Omental fat pad (tissue), 4 donors: ENCODE measurements at places on chromosomes 5 and 9. TPM values are rescaled to one million over a fixed set of nuclear protein-coding genes. Genes with fewer than 3 reads are reported as not detected.

DMRTA1 gene
- 3.2 TPM for total RNA-seq

SOHLH1 gene
- not detected for total RNA-seq

ZDHHC11B gene
- total RNA-seq = 5.5 TPM

TRIM14 gene
- 18.5 TPM for total RNA-seq

SAP30L gene
- 25.8 TPM for total RNA-seq

MYORG gene
- 12.1 TPM for total RNA-seq

INSL6 gene
- total RNA-seq = not detected

NUP188 gene
- 39.6 TPM for total RNA-seq

GFI1B gene
- total RNA-seq = not detected

CSNK1A1 gene
- 292 TPM for total RNA-seq

DNA sequence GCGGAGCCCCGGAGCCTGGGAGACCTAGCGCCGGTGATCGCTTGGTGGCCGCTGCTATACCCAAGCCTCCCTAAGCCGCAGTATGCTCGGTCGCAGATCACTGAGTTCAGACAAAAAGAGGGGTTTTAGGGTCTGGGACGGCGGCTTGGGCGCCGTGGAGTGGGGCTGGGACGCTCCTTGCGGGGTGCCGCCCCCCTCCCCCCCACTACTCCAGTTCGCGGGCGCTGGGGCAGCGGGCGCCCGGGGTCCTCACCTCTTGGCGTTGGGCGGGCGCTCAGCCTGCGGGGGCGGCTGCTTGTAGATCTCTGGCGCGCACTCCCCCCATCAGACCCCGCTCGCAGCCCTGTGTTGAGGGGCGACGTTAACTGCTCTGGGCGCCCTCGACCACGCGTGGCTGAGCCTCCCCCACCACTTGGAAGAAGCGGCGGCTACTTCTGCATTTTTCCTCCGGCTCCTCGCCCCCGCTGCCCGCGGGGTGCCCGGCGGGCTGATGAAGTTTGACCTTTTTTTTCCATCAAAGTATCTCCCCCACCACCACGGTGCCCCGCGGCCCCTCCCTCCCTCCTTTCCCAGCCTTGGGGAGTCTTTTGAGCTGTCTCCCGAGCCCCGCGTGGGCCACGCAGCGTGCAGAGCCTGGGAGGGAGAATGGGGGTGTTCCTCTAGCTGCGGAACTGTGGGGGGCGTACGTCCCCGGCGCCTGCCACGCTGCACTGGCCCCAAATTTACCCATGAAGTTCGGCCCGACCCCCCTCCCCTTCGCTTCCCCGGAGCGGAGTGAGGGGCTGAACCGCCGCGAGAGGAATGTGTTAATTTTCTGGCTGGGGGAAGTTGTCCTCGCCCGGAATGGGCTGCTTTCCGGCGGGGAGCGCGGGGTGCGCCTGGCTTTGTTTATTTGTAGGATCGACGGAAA, 1.2 kb downstream of the CXXC5 start:
- no peak for DNase-seq

GRCh38 chr5:9876451-9876850, 246.3 kb upstream of the TAS2R1 start:
- no peak for DNase-seq

DNA sequence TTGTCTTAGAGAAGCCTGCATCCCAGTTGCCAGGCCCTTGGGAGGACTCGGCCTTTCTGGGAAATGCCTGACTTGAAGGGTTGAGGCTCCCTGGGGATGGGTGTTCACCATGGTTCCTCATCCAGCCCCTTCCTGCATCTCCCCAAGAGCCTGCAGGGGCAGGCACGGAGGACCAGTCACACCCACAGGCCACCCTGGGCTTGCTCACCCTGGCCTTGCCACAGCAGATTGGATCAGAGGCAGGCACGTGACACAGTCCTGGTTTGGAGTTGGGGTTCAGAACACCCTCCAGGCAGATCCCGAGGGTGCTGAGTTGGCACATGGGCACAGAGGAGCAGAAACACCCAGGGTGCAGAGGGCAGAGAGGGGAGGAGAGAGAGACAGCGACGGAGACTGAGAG, 286.1 kb downstream of the PBX3 start:
- no peak for DNase-seq

DNA sequence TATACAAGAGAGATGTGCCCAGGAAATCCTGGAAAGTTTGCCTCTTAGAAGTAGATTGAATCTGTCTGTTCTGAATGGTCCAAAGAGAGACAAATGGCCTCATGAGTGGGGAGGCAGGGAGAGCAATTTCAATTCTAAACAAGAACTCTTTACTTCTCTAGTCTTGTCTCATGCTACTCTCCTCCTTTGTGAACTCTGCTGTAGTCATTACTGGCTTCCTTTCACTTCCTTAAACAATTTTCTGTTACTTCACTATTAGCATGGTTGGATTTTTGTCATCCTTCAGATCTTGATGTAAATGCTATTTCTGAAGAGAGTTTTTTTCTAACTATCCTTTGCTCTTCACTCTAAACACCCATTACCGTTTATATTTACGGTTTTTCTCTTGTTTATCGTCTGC, 54.0 kb upstream of the GRIN3A start:
- no peak for DNase-seq

DNA sequence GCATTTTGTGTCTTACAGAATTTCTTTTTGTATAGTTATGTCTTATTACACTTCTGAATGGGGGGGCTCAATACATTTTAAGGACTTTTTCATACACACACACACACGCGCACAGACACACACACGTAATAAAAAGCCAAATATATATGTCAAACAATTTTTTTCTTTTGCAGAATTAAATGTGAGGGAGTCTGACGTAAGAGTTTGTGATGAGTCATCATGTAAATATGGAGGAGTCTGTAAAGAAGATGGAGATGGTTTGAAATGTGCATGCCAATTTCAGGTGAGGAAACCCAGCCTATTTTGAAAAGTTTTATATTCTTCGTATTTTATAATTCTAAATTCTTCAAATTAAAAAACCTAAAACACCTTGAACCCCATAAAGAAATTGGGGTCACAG, 25.6 kb downstream of the TMEFF1 start:
- no peak for DNase-seq

DNA sequence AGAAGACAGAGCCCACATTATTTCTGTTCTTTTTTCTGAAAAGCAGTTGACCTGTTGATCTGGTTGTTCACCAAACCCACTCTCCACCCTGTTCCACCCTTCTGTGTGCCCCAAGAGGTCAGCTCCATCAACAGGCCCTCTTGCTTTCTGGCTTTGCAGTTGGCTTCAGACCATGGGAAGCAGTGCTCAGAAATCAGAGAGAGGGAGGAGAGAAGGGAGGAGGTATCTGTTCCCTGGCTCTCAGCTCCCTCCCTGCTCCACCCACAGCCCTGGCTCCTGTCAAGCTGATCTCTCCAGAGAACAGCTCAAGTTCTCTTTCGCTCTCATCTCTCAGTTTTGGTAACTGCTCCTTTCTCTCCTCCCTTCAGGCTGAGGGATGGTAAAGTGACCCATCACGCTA, 144.2 kb upstream of the RAI14 start:
- DNase-seq = no peak

- DNase-seq = no peak
These were observed 13.0 kb upstream of the SCGB3A1 start for GRCh38 chr5:180604271-180604670.

DNA sequence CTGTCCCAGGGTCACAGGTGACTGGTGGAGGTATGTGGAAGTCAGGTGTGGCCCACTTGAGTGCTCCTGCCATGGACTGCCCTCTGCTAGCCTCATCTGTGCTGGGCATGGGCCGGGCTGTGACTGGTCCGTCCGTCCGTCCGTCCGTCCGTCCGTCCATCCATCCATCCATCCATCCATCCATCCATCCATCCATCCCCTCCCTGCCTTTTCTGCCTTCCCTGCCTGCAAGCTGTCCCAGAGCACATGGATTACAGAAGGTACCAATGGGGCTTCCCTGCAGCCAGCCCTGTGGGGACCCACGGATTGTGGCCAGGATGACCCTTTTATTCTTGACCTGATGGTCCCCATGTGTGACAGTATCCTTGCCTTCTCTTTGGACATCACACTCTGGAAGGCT, 92.5 kb downstream of the MACROH2A1 start:
- DNase-seq = no peak

GRCh38 chr9:33165263-33166151, 1.6 kb downstream of the B4GALT1 start:
- DNase-seq = no peak

DNA sequence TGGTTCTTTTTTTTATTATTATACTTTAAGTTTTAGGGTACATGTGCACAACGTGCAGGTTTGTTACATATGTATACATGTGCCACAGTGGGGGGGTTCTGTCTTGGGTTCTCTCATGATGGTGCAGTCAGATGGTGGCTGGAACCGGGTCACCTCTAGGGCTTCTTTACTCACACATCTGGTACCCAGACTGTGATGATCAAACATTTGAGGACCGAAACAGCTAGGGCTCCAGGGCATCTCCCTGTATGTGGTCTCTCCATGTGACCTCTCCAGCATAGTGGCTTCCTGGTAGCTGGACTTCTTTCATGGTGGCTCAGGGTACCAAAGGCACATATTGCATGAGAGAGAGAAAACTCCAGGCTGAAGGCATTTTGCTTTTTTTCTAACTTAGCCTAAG, 9.8 kb upstream of the CRHBP start:
- DNase-seq = no peak

- no peak for DNase-seq
These were observed 91.7 kb downstream of the RFK start for GRCh38 chr9:76302543-76302942.

DNA sequence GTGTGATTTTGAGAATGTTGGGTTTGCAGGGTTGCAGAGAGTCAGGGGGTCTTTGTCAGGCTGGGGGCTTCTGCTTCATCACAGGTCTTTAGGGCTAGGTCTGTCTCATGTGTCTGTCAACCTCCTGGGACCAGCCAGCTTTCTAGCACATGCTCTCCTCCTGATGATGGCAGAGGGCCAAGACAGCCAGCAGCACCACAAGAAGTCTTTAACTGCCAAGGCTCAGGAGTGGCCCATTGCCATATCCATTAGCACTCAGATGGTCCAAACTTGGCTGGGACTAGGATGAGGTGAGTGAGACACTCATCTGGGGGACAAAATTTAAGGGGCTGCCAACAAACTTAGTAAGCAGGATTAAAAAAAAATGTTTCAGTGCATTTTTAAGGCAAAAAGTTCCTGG, 384.2 kb upstream of the CDH10 start:
- no peak for DNase-seq

- DNase-seq = no peak
These were observed 395.2 kb upstream of the TNC start for GRCh38 chr9:115513148-115513547.

- DNase-seq = no peak
These were observed 127.9 kb upstream of the PTGER4 start for GRCh38 chr5:40551496-40552491.

DNA sequence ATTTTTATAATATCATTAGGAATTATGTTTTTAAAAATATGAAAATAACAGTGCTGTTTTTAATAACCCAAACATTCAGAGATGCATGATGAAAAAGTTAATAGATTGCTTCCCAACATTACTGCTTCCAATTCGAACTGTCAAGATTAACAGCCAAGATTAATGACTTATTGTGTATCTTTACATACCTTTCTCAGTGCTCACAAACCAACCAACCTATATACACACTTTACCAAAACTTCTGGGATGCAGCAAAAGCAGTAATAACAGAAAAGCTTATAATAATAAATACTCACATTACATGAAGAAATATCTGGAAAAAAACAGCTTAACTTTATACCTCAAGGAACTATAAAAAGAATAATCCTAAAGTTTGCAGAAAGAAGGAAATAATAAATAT, 82.1 kb downstream of the TMEM232 start:
- DNase-seq = no peak

GRCh38 chr9:106953174-106953573, 90.2 kb downstream of the ZNF462 start:
- DNase-seq = no peak

DNA sequence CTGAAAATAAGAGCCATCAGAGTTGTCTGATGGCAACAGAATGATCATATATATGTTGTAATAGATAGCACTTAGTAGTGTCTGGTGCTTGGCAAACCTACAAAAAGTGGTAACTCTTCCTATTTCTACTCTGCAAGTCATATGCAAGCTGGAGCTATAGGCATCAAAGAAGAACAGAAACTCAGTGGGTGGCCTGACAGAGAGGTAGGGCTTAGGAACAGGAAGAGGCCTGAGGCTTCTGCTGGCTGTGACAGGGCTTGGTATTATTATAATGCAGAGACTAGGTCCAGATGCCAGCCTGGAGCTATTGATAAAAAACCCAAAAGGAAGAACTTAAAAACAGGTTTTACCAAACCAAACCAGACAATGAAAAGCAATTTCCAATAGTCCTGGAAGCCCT, 4.4 kb upstream of the DIAPH1 start:
- no peak for DNase-seq

- no peak for DNase-seq
These were observed 145.3 kb upstream of the PAPPA start for GRCh38 chr9:116008278-116008677.

GRCh38 chr5:76556511-76557221, 66.5 kb downstream of the F2RL2 start:
- DNase-seq = no peak

- DNase-seq = no peak
These were observed 861 bp downstream of the ZFYVE16 start for GRCh38 chr5:80408484-80409366.
